Amniotic stem cell (primary cell): ENCODE measurements at places on chromosomes 2 and 18.

DNA sequence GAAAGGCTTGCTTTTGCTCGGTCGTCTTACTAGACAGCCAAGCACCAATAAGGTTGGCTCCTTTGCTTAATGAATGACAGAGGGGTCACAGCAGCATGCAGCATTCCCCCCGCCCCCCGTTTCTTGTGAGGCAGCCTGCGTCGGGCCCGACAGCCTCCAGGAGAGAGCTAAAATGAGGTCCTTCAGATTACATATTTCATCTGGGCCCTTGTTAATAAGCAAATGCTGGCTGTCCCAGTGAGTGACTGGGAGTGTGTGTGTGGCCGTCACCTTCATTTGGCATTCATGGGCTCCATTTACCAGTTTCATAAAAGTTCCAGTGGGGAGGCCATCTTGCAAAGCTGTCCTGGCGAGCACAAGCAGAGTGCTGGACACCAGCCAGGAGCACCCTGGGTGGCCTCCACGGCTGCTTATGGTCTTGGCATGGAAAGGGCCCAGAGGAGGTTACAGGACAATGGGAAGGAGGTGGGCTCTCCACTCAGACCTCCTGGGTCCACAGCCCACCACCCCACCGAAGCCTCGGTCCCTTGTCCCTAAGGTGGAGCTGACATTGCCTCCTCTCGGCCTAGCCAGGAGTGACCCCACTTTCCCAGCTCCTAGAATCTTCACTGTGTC lies 37.2 kb downstream of the ODC1 start:
- DNase-seq: no peak

- DNase-seq: no peak
These were observed 12.6 kb upstream of the SFXN5 start for GRCh38 chr2:73083886-73084800.

GRCh38 chr2:23091900-23092299 lies 293.1 kb upstream of the KLHL29 start:
- DNase-seq: no peak

DNA sequence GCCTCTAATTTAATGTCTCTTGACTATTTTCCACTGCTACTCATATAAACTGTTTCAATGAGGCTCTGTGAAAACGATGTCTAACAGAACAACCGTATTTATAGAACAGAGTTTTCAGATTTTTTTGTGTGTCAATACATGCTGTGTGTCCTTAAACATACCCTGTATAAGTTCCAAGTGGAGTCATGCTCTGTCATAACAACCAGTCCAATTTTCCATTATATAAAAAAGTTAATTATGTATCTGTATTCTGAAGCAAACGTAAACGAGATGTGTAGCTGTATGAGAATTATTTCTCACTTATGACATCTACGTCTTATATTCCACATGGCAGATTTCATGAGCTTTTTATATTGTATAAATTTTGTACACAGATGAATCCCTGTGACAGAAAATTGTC lies 13.9 kb upstream of the GULP1 start:
- DNase-seq: no peak

DNA sequence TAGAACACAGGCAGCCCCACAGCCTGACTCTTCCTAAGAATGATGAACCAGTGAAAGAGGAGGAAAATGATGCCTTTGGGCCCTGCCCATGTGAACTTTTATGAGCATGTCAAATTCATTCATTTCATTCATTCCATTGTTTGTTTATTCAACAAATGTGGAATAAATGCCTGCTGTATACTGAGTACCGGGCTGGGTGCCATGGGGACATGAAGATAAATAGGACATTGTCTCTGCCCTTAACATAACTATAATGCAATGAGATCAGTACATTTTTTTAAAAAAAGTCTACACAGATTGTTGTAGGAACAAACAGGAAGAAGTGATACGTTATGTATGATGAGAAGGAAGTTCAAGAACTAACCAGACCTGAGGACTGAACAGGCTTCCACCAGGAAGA lies 14.7 kb downstream of the MREG start:
- no peak for DNase-seq

- no peak for DNase-seq
These were observed 23.2 kb upstream of the ACVR1 start for GRCh38 chr2:157899125-157899839.

- no peak for DNase-seq
These were observed 133.4 kb upstream of the GLI2 start for GRCh38 chr2:120602251-120602650.

DNA sequence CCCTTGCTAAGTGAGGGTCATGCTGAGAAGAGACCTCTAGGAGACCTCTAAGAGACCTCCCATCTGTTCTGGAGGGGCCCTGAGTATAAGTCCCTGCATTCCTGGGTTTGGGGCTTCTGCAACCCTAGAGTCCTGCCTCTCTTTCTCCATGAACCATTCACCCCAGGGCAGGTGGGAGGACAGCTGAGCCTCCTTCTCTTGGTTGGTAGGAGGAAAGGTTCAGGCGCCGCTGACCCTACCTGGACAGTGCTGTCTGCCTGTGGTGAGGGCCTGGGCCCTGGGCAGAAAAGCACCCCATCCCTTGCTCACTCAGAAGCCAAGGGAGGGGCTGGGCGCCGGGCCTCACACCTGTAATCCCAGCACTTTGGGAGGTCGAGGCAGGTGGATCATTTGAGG lies 604 bp upstream of the VIL1 start:
- no peak for DNase-seq

- DNase-seq: no peak
These were observed 230.1 kb upstream of the CCDC150 start for GRCh38 chr2:196409376-196409775.

- DNase-seq: no peak
These were observed 37.3 kb downstream of the ST3GAL5 start for GRCh38 chr2:85851253-85852151.

- no peak for DNase-seq
These were observed 80.3 kb upstream of the GATA6 start for GRCh38 chr18:22088996-22089640.

GRCh38 chr18:2822213-2822921 lies 24.4 kb upstream of the EMILIN2 start:
- no peak for DNase-seq

- DNase-seq: peak; percentile 36
These were observed 483 bp downstream of the OSBPL6 start for GRCh38 chr2:178194600-178195389.

- DNase-seq: no peak
These were observed 15.8 kb upstream of the IL1RL1 start for GRCh38 chr2:102295566-102295965.

GRCh38 chr18:70059684-70060083 lies 112.0 kb upstream of the CD226 start:
- DNase-seq: no peak

DNA sequence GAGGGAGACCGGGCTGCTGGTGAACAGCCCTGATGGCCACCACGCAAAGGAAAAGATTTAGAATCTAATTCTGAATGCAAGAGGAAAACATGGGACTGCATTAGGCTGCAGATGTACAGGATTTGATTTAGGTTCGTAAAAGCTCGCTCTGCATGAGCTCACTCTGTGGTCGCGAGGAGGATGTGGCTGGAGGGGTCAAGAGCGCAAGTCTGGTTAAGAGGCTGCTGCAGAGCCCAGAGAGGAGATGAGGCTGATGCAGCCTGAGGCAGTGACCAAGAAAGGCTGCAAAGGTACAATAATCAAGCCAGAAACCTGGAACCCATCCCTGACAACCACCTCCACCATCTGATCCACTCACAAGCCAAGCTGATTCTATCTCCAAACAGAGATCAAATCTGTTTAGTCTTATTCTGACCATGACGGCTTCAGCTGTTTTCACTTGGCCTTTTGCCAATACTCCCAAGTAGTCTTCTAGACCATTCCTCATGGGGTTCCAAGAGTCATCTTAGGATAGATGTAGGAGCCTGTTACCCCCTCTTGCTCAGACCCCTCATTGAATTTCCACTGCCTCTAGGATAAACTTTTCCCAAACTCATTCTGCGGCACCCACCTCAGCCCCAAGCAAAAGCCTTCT lies 58.9 kb upstream of the ARL4C start:
- no peak for DNase-seq

GRCh38 chr18:11807233-11807632 lies 44.0 kb upstream of the CHMP1B start:
- DNase-seq: no peak

GRCh38 chr2:42182654-42183308 lies 13.6 kb downstream of the EML4 start:
- no peak for DNase-seq

DNA sequence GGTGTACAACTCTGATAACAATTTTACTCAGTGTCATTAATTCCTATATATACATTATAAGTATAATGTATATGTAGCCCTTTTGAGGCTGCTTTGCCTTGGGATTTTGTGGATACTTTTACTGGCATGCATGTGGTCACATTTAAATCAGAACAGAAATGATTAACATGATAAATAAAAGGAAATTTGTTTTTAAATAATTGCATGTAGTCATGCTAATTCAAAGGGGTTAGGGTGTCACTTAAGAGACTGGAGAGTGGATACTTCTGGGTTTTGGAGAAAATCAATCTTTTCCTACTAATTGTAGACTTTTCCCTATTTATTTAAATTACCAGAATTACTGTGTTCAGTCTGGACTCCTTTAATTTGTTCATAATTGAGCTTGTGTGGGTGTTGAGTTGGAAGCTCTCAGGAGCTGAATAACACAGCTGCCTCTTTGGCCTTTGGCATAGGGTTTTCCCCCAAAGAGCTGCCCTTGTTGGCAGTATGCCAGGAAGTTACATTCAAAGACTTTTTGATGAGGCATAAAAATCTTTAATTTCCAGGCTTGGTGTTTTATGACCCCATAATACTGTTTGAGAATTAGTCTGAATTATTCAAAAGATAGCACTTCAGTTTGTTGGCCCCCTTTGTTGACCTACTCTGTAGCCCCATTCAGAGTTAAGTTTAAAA lies 484.7 kb upstream of the NRP2 start:
- no peak for DNase-seq
